ENCODE measurements at places on chromosomes 16 and 17.

DNA sequence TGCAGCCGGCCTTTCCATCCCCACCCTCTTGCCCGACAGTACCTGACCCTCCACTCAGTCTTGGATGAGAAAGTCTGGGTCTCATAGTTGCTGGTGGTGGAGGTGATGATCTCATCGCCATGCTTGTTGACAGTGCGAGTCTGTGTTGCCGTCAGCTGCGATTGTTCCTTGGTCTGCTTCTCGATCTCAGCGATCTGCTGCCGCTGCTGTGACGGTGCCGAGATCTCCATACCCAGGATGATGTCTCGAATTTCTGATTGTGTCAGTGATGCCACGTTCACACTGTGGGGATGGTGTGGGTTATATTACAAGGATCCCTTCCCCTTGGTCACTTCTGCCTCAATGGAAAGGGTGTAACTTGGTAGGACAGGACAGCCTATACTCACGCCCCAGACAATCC, 4.1 kb upstream of the RILP start:
- no peak for DNase-seq

DNA sequence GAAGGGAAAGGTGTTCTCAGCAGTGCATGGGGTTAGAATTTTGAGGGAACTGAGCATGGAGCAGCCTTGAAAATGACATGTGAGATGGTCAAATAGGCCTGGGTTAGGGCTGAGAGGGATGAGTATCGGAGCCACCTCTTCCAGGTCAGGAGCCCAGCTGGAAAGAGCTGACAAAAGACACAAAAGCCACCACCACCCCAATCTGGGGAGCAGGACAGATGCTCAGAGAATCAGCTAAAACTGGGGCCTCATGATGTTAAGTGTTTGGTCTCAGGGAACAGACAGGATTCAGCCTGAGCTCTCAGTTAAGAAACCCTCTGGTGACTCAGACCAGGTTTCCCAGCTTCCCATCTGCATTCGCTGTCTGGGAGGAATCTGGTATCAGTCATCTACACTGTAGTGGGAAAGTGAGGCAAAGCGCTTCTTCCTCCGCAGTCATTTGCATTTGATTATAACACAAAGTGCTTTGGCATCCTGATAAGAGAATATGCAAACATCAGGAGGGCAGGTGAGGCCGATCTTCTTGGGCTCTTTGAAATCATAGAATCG, 2.6 kb downstream of the WNT9B start:
- DNase-seq: no peak

- no peak for DNase-seq
These were observed 3.5 kb upstream of the RNF43 start for GRCh38 chr17:58420827-58421226.

GRCh38 chr16:61934601-61935000, 101.6 kb downstream of the CDH8 start:
- no peak for DNase-seq

DNA sequence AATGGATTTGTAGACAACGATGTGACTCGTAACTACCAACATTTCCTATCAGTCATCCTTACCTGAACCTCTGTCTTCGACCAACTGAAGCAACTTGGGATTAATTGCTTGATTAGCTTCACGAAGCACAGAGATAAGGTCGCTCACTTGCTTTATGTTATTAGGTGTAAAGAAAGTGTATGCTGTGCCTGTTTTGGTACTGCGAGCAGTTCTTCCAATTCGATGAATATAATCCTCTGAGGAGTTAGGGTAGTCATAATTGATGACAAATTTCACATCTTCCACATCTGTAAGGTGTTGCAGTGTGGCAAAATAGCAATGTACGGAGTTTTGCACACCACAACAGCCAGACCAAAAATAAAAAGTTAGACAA, 3.6 kb upstream of the POLG2 start:
- DNase-seq: no peak

GRCh38 chr17:70558821-70559220, 389.5 kb downstream of the KCNJ2 start:
- no peak for DNase-seq

DNA sequence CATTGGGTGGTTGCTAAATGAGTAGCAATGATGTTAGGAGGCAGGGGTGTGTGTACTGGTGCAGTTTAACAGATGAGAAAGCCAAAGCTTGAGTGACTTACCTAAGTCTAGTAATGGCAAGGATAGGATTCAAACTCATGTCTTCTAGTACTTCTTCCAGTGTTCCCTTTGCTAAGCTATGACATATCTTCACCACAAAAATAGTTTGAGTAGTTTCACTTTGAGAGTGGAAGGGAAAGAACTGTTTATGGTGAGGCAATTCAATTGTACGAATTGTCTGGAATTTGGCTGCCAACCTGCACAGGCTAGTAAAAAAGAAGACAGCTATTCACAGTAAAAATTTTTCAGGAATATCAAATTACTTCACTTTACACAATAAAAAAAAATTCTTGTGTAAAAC, 138.0 kb downstream of the NLK start:
- no peak for DNase-seq

- DNase-seq: no peak
These were observed 14.7 kb upstream of the XYLT2 start for GRCh38 chr17:50331085-50331791.

- no peak for DNase-seq
These were observed 6.7 kb upstream of the TPPP3 start for GRCh38 chr16:67399749-67400704.

GRCh38 chr16:11015607-11016006, 71.2 kb downstream of the CLEC16A start:
- no peak for DNase-seq

GRCh38 chr16:49564496-49565229, 191.1 kb downstream of the C16orf78 start:
- no peak for DNase-seq

DNA sequence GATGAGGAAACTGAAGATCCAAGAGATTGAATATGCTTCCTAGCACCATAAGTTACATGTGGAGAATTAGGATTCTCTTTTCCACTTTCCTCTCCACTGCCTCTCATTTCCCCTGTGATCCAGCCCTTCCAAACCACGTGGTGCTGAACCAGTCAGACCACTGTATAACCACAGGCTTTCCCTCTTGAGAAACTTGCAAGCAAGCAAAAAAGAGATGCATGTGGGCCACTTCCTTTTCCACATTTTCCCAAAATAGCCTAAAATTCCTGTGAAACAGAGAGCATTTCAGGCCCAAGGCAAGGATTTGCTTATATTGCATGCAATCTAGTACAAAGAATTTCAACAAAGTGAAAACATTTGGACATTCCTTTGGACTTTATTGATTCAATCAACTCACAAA, 59.3 kb upstream of the KSR1 start:
- DNase-seq: no peak

DNA sequence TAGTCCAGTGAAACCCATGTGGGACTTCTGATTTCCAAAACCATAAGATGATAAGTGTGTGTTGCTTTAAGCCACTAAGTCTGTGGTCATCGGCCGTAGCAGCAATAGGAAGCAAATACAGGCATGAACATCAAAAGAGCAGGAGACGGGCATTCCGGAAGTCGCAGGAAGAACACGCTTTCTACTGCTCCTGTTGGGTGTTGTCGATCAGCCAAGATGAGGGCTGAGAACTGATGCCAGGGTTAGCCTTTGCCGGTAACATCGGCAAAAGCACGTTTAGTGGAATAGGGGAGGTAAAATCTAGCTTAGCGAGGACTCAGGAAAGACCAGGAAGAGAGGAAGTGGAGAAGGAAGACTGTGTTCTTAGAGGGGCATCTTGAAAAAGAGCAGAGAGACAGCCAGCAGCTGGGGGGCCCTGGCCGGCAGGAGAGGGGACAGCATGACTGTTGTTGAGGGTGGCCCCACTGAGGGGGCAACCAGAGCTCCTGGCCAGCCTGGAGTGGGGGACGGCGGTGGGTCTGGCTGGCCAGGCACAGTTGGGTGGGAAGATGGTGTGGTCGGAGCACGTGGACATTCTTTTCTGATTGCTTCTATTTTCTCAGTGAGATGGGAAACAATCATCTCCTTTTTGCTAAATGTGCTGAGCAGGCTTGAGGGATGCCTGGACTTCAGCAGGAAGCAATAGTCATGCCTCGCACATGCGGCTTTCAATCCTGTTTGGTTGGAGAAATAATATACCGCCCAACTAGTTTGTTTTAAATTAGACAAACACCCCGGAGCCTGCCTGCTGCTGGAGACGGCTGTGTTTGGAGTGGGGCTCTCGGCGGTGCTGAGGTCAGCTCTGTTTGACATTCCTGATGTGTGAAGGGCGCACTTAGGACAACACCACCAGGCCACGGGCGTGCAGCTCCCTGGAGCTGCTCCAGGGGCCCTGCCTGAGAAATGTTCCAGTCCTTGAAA, 109.9 kb downstream of the METRNL start:
- no peak for DNase-seq

GRCh38 chr17:66893382-66893781, 58.5 kb downstream of the CACNG5 start:
- DNase-seq: no peak

DNA sequence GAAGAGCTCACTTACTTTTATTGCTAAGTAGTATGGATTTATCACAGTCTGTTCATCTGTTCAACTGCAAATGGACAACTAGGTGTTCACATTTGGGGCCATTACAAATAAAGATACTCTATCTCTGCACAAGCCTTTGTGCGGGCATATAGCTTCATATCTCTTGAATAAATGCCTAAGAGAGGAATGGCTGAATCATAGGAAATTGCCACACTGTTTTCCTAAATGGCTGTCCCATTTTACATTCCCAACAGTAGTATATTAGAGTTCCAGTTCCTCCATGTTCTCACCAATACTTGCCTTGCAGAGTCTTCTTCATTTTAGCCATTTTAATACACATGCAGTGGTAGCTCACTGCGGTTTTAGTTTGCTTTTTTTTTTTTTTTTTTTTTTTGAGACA, 20.5 kb downstream of the NSMCE1 start:
- no peak for DNase-seq

DNA sequence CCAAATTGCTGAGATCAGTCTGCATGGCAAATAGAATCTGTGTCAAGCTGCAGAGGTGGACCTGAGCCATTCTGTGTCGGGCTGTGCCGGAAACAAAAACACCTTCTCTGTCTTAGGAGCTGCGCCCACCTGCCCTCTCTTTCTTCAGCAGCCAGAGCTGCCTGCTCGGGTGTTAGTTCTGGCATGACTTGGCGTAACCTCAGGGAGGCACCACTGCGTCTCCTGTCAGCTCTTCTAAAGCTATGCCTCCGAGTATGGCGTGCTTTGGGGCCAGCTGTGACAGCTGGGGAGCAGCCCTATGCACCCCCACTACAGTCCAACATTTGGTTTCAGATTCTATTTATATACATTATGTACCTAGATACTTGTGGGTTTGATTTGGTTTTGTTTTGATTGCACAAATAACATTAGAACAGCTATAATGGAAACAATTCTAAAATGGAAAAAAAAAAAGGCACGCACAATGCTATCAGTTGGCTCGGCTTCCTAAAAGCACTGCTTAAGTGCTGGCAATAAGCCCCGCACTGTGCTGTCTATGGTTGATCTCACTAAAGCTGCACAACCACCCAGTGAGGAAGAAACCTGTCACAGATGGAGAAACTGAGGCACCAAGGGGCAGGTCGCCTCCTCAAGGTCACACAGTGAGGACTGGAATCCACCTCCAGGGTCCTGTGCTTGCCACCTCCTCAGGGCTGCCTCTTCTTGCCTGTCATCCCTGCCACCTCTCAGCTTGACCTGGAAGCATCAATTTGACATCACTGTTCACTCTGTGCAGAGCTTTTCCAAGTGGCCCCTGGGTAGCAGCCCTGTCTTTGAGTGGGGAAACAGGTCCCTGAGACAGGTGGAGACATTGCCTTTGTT, 18.7 kb upstream of the ADGRG1 start:
- DNase-seq: no peak
